Amniotic epithelial cell (primary cell): ENCODE measurements at places on chromosomes 1 and 21.
A peak's percentile ranks its signal among the peaks of the same experiment; 100 is the strongest.

DNA sequence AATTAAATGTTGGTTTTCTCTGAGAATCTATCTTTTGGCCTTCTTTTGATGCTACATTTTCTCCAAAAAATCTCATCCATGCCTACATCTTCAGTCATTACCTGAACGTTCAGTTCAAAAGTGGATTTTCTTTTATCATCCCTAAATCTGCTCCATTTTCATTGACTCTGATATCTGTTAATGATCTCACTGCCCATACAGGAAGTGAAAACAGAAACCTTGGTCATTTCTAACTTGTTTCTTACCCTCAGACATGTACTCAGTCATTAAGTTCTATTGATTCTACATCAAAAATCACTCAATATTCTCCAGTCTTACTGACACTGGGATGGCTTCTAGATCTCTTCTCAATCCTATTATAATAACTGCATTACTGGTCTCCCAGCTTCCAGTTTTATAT lies 22.7 kb downstream of the PRKACB start:
- DNase-seq = no peak

DNA sequence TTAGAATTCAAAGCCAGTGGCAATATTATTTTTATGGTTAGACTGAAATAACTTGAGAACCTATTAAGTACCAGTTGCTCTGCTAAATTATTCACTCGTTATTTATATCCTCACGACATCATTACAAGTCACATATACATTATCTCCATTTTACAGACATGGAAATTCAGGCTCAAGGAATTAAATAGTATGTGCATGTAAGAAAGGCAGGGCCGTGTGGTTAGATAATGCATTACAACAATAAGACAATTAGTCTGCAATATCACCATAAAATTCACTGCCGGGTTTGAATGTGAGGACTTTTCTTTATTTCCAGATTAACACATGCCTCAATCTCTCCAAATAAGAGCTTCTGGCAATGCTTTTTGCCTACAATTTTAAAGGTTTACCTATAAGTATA lies 523.4 kb downstream of the PTBP2 start:
- no peak for DNase-seq

DNA sequence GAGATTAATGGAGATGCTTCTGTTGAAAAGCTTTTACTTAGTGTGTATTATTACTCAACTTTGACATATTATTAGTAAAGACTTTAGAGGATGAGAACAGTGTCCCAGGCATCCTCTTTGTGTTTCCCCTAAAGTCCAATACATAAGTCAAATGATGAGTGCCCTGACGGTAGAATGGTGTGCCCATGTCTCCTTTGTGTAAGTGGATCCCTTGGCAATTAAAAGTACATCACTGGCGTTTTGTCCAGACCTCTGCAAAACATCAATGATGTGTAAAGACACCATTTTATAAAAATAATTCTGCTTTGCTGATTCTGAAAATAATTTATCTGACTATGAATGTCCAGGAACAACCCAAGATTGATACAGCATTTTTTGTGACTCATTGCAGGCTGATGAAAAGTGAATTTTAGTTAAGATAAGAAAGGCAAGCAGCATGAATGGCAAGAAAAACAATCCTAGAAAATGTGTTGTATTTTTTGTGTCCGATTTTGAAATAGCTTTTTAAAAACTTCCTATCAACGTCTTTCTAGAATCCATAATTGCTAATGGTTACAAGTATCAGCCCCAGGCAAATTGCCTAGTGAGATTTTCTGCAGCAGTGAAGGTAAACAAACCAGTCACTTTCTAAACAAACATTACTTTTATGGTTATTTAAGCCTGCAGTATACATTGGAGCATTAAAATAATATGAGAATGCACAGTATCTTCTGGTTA lies 251.5 kb downstream of the PTPRC start:
- peak; percentile 65 for DNase-seq

- DNase-seq = peak; percentile 87
Measured at GRCh38 chr21:44006656-44007055, 5.5 kb upstream of the TRAPPC10 start.

DNA sequence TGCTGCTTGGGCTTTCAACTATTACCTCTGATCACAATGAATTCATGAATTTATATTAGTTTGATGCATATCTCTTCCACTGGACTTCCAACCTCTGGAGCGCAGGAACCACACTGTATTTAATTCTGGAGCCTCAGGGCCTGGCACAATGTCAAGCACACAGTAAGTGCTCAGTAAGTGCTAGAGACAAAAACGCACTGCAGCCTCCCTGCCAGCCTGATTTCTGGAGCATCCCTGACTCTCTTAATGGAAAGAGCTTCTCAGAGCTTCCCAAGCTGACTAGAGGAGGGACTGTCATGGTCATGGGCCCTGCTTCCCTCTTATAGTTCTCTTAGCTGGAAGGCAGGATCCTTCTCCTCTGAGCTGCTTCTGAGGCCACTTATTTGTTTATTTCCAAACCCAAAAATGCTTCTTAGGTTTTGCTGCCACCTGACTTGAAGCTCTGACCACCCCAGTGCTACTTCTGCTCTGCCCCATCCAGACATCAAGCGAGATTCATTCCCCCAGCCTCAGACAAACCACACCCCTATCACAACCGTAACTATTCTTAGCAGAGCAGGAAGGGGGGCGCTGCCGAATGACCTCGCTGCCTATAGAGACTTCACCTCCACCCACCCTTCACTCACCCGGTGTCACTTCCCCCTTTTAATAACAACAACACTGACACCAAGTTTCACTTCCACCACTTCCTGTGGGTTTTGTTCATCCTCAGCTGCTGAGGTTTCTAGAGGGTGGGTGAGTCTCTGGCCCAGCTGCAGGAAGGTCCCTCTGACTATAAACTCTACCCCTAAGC lies 33.6 kb downstream of the NUAK2 start:
- no peak for DNase-seq

DNA sequence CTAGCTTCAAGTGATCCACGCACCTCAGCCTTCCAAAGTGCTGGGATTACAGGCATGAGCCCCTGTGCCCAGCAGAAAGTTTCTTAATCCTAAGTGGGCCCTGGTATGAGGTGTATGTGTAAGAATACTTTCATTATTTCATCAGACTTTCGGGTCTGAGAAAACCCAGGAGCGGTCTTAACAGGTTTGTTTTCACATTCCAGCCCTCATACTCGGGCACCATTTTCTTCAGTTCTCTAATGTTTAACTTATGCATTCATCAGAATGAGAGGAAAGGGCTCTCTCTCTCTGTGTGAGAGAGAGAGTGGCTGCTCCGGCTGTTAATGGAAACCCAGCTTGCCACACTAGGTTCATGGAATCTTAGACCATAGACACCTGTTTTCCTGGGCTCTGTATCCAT lies 4.2 kb upstream of the PADI1 start:
- DNase-seq = peak; percentile 70

DNA sequence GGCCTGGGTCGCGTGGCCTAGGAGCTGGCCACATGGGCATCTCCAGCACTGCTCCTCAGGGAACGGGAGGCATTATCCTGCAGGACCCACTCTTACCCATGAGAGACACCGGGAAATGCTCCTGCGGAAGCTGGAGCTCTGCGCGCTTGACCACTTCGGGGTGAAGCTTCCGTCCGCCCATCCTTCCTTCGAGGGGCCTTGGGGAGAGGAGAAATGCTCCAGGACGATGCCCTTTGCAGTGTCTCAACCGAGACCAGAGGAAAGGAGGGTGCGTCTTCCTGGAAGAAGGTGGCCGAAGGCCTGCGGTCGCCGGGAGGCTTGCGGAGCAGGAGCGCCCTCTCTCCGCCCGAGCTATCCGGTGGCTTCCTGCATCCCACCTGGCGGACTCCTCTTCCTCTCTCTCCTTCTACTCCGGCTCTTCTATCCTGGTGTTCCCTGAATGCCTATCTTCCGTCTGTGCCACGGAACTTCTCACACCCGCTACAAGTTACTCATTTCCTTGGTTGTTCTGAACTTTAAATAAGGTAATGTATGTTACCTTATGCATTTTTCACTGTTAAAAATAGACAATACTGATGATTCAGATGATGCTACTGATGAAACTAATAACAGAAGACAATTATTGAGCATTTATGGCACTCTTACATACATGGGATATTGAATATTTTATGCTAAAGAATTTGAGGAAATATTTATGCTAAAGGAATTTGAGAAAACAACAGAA lies 91.4 kb downstream of the PRKAB2 start:
- no peak for DNase-seq

DNA sequence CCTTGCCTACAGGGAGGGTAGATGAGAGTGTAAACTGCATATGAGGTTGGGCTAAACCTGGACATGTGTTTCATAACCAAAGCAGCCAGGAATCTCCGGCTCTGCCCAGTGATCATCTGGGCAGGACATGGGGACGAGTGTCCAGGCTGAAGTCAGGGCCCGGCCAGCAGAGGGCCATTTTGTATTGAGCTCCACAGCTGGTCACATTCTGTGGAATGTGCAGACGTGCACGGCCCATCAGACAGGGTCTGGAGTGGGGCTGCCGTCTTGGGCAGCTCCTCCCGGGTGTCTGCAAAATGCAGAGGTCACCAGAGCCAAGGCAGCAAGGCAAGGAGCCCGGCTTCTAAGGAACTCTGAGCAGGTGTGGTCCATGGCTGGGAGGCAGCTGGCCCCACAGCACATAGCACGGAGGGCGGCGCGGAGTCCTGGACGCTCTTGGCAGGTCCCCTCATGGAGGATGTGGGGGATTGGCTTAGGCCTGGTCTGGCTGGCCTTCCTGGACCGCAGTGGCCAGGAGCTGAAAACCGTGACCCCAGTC lies 6.2 kb downstream of the LRRC3 start:
- DNase-seq = no peak

DNA sequence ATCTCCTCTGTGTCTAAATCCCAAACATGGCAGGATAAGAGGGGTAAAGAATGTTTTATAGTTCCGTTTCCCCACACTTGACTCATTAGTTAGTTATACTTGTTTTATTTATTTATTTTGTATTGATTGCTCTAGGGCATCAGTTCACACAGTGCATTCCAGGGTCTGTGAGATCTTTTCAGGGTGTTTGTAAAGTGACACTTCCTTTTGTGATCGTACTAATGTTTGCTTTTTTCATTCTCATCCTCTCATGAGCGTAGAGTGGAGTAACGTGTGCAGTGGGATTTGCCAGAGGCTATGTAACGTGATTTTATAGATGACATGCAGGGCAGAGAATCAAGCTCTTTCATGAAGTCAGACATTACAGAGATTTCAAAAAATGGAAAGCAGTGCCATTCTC lies 103.2 kb downstream of the SCCPDH start:
- DNase-seq = no peak

DNA sequence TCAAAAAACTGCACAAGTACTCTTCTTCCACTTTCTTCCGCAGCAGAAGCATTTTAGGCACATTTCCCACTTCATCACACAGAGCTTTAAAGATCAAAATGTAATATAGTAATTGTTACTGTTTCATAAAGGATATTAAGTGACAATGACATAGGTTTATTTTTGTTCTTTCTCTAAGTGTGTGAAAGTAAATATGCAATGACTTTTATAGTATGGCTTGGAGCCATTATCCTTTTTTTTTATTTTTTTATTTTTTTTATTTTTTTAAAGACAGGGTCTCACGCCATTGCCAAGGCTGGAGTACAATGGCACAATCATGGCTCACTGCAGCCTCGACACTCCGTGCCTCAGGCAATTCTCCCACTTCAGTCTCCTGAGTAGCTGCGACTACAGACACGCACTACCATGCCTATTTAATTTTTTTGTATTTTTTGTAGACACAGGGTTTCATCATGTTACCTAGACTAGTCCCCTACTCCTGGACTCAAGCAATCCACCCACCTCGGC lies 7.0 kb downstream of the TRIM33 start:
- no peak for DNase-seq

GRCh38 chr21:42666023-42666747 lies 12.8 kb downstream of the PDE9A start:
- DNase-seq = no peak

DNA sequence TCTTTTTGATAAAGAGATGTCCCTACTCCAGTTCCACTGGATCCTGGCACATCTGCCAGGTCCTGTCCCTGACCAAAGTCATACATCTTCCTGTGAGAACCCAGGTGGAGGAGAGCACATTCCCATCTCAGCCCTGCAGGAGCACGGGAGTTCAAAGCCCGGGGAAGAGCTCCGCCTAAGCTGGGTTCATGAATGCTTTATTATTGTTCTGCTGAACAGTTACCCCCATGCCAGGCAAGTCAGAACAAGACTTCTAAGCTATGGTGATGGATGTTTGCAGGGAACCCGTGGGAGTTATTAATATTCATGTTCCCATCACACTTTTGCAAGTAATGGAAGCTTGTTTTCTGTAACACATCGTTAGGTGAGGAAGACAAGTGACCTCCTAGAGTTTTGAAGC lies 62.9 kb downstream of the SEC16B start:
- no peak for DNase-seq

DNA sequence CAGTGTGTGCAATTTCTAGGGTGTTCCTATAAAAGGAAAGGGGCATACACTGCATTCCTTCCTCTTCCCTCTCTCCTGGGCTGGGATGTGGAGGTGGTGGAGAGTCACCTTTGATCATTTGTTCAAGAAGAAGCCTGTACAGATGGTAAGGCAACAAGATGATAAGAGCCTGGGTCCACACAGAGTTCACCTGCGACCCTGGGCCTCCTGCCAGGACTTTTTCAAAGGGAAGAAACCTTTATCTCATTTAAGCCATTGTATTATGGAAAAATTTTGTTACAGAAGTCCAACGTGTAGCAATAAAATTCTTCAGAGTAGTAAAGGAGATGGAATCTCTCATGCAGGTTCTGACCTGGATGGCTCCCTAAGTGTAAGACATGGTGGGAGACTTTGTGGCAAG lies 189.1 kb downstream of the MIS18A start:
- DNase-seq = no peak

- peak; percentile 77 for DNase-seq
Measured at GRCh38 chr1:42753070-42753469, 13.0 kb upstream of the CLDN19 start.

DNA sequence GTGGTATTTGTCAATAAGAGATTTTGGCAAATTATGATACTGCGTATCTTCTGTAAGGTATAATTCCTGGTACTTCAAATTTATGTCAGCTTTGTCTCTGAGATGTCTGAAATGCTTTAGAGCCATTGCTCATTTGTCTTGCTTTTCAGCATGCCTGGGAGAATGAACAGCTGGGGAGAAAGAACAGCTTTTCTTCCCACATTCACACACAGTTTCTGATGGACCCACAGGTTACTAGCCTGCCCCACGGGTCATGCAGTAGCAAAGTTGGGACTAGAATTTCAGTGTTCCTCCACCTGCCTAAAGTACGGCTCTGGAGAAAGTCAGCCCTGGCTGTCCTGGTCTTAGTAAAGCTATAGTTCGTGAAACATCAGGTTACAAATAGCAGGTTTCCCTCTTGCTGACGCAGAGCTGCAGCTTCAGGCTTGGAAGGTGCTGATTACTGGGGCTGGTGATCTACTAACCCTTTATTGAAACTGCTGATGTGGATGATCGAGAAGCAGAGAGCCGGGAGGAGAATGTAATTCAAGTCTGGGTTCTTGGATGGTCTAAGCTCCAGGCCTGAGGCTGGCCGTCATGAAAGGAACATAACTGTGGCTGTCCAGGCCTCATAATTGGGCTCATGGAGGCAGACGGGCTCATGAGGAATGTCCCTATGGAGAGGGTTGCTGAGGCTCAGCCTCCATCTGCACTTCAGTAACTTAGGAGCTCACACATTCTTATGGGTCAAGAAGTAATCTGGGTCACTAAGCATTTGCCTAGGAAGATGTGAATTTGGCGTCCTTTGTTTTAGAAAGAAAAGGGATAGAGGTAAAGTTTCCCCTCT lies 12.4 kb downstream of the GALNT2 start:
- DNase-seq = no peak

- peak; percentile 19 for DNase-seq
Measured at GRCh38 chr1:159171688-159172501, 480 bp downstream of the CADM3 start.

GRCh38 chr1:108056436-108056990 lies 91.5 kb upstream of the VAV3 start:
- DNase-seq = no peak

GRCh38 chr1:222314839-222315238 lies 233.1 kb downstream of the HHIPL2 start:
- DNase-seq = no peak
